Kidney (tissue), 22 donors: ENCODE measurements at places on chromosomes 12 and 14. TPM values are rescaled to one million over a fixed set of nuclear protein-coding genes. Genes with fewer than 3 reads are reported as not detected.

GRCh38 chr12:28099871-28100270, 90.4 kb upstream of the CCDC91 start:
- DNase-seq = no peak

GRCh38 chr12:92466391-92467305, 236.1 kb upstream of the PLEKHG7 start:
- DNase-seq = no peak

GRCh38 chr12:1279050-1279449, 288.0 kb downstream of the ERC1 start:
- no peak for DNase-seq

DNA sequence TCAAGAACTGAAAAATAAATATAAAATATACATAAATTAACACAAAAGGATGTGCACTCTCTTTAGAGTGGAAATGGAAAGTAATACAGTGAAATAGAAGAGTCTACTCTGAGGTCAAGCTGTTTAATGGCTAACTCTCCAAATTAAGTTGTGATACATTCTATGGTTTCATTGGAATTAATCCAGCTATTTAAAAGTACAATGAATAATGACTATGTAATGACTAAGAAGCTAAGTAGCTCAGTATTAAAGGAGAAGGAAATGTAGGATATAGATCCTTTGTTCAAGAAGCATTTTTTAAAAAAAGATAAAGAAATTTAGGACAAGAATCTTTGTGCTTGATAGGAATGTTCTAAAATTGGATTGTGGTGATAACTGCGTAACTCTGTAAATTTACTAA, 85.3 kb downstream of the LRP6 start:
- DNase-seq = no peak

DNA sequence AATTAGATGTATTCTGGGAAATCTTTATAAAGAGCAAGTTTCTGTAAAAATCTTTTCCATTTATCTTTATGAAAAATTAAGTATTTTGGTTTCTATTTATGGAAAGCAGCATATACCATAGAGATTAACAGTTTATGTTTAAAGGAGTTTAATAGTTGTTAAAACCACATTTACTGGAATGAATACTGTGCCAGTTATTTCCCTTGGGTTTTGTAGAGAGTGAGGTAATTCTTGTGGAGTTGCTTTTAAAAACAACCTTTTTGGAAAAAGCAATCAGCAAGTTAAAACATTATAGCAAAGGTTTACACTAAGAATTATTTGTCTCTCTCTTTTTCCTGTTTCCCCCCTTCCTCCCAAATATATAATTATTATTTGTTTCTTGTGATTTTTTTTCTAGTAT, 34.9 kb downstream of the AEBP2 start:
- DNase-seq = no peak

- DNase-seq = no peak
Measured at GRCh38 chr12:132491761-132492378, 1.9 kb downstream of the FBRSL1 start.

- no peak for DNase-seq
Measured at GRCh38 chr12:19131025-19131444, 1.5 kb downstream of the PLEKHA5 start.

DNA sequence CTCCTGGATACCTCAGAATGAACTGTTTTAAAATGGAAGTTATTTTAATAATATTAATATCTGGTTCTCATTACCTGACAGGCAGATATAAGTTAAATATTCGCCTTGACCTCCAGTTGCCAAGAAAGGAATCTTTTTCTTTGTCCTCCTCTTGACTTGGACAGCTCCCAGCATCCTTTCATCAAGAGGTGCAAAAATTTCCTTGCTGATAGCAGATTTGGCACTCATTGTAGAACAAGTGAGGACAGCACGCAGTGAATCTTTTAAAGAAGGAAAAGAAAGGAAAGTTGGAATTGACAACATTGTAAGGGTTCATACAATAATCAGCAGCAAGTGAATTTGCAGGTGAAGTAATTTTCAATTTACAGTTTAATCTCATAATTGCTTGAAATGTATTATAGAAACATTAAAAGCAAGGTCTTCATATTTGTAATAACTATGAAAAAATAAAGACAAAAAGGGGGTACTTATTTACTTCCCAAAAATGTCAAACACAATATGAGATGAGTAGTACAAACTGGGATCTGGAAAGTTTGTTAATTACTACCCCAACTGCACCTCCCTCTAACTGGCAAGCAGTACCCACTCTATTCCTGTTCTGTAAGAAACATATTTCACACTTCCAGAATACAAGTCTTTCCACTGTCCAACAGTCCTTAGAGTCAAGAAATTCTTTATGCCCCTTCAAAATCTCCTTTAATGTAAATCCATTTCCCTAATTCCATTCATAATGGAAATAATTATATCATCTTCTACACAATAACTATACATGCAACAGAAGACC, 75.2 kb downstream of the STXBP6 start:
- DNase-seq = no peak

GRCh38 chr14:53814392-53814791, 142.2 kb downstream of the BMP4 start:
- DNase-seq = peak; percentile 42

DNA sequence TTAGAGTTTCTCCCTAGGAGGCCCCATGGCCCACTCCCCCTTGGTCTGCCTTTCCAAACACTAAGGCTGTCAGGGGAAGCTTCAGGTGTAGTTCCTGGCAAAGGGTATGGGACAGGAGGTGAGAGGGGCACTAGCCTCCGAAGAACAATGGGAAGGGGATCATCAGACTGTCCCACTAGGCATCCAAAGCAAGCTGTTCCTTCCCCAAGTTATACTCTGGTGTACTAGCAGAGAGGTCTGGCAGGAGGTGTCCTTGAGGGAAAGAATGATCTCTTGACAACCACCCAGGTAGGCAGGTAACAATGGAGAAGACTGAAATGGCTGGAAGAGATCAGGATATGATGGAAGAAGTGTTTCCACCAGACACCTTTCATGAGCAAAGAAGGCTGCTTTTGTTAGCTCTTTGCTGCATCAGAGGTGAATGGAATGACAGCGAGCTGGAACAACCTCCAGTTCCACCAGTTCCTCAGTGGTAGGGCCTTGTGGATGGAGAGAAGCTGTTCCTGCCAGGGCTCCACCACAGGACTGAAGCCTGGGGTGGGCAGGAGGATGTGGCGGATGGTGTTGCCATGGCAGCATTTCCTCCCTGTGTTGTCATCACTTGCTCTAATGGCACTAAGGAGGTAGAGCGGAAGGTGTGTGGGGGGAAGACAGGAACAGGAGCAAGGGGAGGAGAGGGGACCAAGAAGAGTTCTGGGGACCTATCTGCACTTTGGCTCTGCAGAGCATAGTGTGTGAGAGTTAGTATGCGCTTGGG, 2.3 kb upstream of the AGAP2 start:
- DNase-seq = no peak

DNA sequence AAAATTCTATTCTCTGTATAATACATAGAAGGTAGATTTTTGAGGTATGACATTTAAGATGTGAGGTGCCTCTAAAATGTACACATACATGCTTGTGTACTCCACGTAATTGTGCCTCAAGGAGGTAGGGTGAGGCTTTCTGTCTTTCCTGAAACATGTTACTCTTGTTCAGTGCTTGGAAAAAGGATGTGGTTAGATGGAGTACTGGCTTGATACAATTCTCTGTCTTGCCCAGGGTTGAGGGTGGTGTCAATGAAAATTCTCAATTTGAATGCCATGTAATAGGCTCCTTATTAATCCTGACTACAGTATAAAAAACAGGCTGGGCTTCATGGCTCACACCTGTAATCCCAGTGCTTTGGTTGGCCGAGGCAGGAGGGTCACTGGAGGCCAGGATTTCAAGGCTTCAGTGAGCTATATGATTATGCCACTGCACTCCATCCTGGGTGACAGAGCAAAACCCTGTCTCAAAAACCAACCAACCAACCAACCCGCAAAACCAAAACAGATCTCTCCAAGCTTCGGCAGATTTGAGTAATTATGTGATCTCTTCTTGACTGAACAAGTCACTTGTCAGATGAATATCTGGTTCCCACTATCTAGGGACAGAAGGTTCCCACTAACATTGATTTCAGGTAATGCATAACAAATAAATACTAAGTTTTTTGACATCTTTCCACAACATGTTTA, 41.6 kb downstream of the RCOR1 start:
- no peak for DNase-seq

DNA sequence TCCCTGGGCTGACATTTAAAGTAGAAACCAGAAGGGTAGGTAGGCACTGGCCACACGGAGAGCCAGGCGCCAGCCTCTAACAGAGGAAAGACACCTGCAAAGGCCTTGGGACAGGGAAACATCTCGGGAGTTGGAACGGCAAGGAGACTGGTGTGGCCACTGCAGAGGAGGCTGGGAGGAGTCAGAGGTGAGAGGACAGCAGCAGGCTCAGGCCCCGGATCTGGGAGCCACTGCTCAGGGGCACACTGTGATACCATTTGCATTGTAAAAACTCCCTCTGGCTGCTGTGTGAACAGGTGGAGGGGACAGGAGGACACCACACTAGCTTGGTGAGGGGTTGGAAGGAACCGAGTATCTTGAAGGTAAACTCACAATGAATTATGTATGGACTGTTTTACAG, 2.7 kb downstream of the ANHX start:
- DNase-seq = no peak

GRCh38 chr12:95204141-95204866, 13.0 kb downstream of the FGD6 start:
- DNase-seq = no peak

GRCh38 chr12:112419297-112420133, 768 bp downstream of the PTPN11 start:
- DNase-seq = peak; percentile 88

GRCh38 chr12:99049774-99050173, 404.7 kb downstream of the APAF1 start:
- no peak for DNase-seq

DNA sequence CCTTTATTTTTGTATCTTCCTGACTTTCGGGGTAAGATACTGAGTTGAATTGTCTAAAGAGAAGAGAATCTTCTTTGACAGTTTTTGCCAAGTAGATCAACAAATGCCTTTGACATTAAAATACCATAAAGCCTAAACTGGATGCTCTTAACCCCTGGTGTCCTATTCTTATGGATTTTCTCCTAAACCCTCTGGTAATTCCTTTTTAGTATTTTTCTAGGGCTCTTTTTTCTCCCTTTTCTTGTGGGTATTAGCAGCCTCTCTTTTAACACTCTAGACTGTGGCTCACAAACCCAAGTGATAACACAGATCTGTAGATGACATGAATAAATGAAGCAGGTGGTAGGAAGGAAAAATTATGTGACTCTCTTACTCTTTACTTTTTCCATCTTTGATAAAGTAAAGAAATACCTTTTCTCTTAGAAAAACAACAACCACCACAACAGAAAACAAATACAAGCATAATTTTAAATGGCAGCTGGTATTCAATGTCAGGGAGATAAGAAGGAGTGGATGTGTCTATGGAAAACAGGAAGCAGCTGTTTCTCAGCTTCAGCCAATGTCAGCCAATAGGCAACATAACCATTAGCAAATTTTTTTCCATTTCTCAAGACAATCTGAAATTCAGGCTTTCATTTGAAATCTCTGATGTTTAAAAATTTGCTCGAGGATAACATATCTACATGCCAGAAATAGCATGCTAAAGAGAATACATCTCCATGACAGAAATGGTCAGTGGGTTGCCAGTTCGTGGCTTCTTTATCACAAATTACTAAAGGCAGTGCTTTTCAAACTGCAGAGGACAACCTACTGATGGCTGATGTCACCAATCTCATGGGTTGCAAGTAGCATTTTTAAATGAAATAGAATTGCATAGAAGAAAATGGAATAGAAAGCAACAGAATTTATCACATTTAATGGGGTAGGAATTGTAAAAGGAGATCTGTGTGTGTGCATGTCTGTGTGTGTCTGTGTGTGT, 123.1 kb upstream of the KRR1 start:
- no peak for DNase-seq

GRCh38 chr12:2666411-2666810, 128.4 kb upstream of the FKBP4 start:
- DNase-seq = no peak

GRCh38 chr12:121453629-121454028, 53.7 kb downstream of the RNF34 start:
- peak; percentile 61 for DNase-seq

GRCh38 chr14:59116984-59117415, 71.5 kb upstream of the DAAM1 start:
- no peak for DNase-seq

DNA sequence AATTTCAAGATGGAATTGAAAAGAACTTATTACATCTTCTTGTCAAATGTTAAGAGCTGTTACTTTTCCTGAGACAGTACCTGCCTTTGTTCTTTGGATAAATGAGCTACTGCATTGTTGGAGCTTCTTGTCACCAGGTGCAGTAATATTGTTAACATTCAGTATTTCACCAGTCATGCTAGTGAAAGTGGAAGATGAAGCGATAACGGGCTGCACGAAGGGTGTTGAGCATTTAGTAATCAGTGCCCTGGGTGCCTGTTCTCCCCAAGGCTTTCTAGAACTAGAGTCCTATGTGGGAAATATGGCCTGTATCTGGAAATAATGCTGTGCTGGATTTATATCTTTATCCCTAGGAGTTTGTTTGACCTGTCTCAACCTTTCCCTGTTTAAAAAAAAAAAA, 83.2 kb downstream of the PPP2R5C start:
- DNase-seq = no peak

- DNase-seq = no peak
Measured at GRCh38 chr12:101940400-101940950, 63.1 kb downstream of the DRAM1 start.

GRCh38 chr12:54050482-54050810, 3.2 kb upstream of the HOXC4 start:
- peak; percentile 44 for DNase-seq

DNA sequence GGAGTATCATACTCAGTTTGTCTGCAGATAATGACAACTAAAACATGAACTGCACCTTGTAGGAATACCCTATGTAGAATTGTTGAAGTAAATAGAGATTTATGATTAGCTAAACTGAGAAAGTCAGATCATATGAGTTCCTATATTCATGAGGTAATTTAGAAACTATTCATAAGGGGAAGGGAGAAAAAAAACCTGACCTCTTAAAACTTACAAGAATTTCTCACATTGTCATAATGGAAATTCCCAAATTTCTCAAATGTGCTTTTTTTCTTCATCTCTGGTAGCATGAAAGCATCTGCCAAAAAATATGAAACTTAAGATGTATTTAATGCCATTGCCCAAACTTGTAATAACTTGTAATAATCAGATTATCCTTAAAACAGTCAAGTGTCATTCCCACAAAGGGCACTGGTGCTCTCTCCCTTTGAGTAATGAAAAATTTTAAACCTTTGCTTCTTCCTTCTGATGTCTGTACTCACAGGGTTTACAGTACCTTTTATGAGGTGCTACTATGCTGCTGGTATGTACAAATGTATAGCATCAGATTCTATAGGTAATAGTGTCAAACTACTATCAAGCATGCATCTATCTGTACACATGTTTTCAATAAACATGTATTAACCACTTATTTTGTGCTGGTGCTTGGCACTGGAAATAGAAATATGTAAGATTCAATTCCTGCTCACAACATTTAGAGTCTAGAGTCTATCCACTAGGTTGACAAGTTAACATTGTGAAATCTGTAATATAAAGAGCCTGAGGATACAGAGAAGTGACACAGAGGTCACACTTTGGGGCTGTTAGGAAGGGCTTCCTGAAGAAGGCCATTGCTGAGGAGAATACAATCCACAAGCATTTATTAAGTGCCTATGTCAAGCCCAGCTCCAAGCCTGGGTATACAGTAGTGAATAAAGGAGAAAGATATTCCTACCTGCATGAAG, 17.4 kb upstream of the DRAM1 start:
- no peak for DNase-seq

The SLCO1B3 gene
- not detected for total RNA-seq

The NEUROD4 gene
- total RNA-seq = not detected

The VDR gene
- 14.8 TPM for total RNA-seq

The PIWIL1 gene
- 0.31 TPM for total RNA-seq

The DLGAP5 gene
- total RNA-seq = 0.60 TPM

The ZC3H10 gene
- 8.6 TPM for total RNA-seq

The JAG2 gene
- total RNA-seq = 26.1 TPM
